ENCODE measurements at places on chromosomes 7 and 10. TPM values are rescaled to one million over a fixed set of nuclear protein-coding genes. Genes with fewer than 3 reads are reported as not detected.

HABP2 gene
- not detected for total RNA-seq

GIMAP4 gene
- total RNA-seq = 19.1 TPM

ANXA8L1 gene
- 51.0 TPM for total RNA-seq

NEURL1 gene
- total RNA-seq = 2.1 TPM

DNA sequence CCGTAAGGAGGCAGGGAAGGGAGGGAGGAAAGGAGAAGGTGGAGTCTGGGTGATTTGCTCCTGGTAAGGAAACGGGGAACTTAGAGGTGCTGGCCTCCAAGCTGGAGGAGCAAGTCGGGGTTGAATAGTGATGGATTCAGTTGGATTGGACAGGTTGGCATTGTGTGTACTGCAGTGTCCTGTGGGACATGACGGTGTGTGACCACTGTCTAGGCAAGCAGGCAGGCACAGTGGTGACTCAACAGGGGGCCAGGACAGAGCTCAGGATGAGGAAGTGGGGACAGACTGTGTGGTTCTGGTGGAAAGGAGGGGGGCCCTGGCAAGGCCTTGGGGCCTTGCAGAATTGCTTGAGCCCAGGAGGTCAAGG is 48.8 kb downstream of the COL26A1 start:
- no peak for DNase-seq

GRCh38 chr7:49577576-49577975 is 195.9 kb upstream of the VWC2 start:
- no peak for DNase-seq

- no peak for DNase-seq
Observed at GRCh38 chr7:18706670-18707069, 211.1 kb downstream of the HDAC9 start.

- DNase-seq = no peak
Observed at GRCh38 chr10:118409295-118409694, 67.2 kb upstream of the FAM204A start.

- DNase-seq = peak; percentile 51
Observed at GRCh38 chr7:74627661-74628411, 29.7 kb upstream of the GTF2I start.

MYH16 gene
- total RNA-seq = not detected

CALHM3 gene
- total RNA-seq = not detected

DNA sequence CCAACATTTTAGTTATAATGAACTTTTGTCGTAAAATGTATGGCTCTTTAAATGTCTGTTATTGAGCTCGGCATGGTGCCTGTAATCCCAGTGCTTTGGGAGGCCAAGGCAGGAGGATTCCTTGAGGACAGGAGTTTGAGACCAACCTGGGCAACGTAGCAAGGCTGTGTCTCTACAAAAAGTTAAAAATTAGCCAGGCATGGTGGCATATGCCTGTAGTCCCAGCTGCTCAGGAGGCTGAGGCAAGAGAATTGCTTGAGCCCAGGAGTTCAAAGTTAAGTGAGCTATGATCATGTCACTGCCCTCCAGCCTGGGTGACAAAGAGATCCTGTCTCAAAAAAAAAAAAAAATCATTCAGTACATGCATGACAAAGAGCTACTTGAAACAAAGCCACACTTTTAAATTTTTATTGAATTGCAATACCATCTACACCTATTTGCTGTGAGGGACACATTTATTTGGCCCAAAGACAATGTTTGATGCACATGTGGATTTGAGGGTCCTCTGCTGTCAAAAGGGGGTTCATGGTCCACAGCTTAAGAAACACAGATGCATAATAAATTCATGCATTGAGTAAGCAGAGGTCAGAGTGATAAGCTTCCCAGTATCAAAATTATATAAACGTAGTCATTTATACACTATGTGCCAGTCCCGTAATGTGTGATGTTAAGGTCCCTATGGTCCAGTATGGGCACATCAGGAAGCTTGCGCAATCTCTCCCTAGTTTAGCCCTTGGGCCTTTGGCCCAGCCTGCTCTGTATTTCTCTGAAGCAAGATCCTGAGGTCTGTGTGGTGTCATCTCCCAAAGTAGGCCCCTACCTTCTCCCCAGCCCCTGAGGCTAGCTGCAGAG is 4.4 kb upstream of the MALSU1 start:
- DNase-seq = no peak

NEUROD6 gene
- 0.30 TPM for total RNA-seq

DNA sequence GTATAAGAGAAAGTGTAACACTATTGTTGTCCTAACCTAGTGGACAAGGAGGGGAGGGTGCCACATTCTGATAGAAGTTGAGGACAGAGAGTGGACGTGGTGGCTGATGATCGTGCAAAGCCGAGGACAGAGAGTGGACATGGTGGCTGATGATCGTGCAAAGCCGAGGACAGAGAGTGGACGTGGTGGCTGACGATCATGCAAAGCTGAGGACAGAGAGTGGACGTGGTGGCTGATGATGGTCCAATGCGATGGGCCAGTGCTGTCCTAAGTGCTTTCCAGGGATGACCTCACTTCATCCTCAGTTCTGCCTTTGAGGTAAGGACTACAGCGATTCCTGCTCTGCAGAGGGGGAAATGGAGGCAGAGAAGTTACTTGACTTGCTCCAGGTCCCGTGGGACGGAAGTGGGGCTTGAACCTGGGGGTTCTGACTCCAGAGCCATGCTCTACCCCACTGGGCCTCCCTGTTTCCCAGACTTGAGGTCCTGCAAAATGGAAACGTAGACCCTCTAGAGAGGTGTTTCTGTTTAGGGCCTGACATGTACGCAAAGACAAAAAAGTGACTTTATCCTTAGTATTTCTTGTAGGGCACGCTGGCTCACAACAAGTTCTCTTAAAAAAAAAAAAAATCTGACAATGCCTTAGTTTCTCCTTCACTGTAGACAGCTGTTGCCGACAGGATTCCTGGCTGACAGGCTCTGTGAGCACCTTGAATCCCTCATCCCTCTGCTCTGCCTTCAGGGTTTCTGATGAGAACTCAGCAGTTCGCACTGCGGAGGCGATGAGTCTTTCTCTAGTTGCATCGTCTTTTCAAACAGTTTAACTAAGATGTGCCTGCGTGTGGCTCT is 20.3 kb upstream of the NCAPG2 start:
- no peak for DNase-seq

- DNase-seq = no peak
Observed at GRCh38 chr7:28785041-28785995, 172.8 kb downstream of the TRIL start.

DNA sequence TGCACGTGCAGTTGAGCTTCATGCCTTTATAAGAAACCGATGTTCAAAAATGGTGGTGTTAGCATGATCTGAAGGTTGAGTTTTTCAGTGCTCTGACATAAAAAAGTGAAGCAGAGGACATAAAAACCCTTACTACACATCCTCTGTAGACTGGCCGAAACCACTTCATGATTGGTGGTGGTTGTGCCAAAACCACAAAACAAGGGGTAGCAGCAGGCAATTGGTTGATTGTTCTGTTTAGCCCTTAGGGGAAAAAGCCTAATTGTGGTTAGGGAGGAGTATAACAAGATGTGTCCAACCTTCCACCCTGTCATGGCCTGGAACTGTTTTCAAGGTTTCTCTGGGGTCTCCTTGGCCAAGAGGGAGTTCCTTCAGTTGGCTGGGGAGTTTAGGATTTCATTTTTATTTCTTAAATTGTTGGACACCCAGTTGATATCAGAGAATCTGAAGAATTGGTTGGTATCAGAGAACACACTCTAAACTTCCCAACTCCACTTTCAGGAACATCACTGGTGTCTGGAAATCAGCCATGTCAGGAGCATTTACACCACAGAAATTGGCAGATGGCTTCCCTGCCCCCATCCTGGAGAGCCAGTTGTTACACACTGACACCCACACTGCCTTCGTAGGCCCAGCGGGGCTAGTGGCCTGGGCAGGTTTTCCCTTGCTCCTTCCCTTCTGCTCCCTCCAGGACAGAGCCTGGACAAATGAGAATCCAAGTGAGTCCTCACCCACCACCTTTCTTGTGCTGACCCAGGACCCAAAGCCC is 18.8 kb downstream of the MRPS24 start:
- DNase-seq = no peak

- DNase-seq = no peak
Observed at GRCh38 chr7:41478187-41478586, 224.7 kb downstream of the INHBA start.

H2BK1 gene
- not detected for total RNA-seq

DNA sequence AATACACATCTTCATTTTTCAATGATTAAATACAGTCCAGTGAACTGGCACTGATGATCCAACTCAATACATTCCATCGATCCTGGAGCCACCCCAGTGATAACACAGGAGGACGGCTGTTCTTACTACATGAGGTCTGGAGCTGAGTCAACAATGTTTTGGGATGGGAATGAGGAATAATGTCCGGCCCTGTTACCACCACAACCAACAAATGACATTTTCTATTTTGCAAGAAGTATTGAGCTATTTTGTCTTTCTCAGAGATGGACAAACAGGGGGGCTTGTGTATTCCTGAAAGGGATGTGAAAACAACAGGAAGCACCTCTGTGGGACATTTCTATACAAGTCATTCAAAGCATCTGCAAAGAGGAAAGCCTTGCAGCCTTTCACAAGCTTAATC is 249.2 kb downstream of the PARD3 start:
- peak; percentile 13 for DNase-seq

- no peak for DNase-seq
Observed at GRCh38 chr10:80988755-80989154, 451.1 kb downstream of the SH2D4B start.

Measured in skin of body (tissue), 3 donors.